LNCaP clone FGC (cell line): ENCODE measurements at places on chromosomes 7 and 10.
A peak's percentile ranks its signal among the peaks of the same experiment; 100 is the strongest.

- no peak for DNase-seq
Observed at GRCh38 chr10:33826186-33826585, 491.7 kb upstream of the NRP1 start.

DNA sequence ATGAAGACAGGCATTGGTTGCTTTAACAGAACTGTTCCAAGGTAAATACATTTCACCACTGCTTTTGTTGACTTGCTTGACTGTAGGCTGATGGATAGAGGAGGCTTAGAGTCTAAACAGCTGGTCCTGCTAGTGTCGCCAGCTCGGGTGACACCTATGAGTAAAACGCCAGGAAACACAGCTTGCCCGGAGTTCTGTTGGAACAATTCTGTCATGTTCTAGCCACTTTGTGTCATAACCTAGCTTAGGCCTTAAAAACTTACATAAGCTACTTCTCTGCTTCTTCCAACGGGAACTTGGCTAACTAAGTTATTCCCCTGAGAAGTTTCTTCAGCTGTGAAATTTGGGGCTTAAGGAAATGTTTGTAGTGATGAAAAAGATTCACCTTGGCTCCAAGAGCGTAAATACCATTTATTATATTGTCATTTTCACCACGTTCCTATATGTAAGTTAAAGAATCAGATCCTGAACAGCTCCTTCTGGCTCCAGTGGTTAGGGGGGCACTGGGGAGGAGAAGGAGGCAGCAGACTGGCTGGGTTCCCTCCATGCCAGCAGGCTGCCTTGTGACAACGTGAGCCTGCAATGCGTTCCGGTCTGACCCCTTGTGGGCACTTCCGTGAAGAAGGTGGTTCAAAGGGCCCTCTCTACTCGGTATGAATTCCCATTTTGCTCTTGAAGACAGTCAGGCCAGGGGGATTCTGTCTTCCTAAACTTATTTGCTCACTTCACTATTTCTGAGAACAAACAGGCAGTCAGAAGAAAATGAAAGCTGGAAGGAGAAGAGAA, 253.2 kb downstream of the BMPER start:
- peak; percentile 38 for DNase-seq

GRCh38 chr7:107593025-107593410, 13.0 kb downstream of the BCAP29 start:
- no peak for DNase-seq

- DNase-seq, result no peak
Observed at GRCh38 chr10:57038531-57038930, 677.5 kb upstream of the ZWINT start.

DNA sequence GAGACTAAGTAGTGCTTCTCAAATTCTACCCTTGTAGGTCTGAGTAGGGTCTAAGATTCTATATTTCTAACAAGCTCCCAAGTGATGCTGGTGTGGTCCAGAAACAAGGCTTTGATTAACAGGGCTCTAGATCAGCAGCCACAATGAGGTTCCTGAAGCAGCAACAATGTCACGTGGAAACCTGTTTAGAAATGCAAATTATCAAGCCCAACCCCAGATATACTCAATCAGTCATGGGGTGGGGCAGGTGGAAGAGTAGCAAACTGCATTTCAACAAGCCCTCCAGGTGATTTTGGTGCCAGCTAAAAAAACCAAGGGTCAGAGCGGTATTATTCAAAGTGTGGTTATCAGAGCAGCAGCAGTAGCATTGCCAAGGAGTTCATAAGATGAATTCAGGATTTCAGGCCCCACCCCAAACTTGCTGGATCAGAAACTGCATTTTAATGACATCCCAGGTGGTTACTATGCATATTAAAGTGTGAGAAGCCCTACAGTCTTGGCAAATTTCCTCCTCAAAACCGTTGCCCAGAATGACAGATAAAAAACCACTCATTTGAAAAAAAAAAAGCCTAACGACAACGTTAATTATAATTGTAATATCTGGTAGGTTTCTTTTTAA, 199.2 kb downstream of the AHR start:
- no peak for DNase-seq

DNA sequence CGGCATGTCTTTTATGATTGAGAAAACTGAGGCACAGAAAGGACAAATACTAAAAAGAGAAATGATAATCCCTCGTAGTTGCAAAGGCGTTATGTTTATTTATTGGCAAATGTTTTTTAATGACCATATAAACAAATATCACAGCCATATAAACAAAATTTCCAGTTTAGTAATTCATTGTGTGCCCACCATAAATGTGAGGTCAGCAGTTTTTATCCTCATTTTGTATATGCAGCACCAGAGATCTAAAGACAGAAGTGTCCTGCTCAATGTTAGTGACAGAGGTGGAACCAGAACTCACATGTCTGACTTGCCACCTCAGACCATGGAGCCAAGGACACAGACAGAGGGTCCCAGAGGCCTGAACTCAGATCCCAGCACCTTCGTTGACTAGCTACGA, 14.1 kb downstream of the CNNM1 start:
- no peak for DNase-seq

DNA sequence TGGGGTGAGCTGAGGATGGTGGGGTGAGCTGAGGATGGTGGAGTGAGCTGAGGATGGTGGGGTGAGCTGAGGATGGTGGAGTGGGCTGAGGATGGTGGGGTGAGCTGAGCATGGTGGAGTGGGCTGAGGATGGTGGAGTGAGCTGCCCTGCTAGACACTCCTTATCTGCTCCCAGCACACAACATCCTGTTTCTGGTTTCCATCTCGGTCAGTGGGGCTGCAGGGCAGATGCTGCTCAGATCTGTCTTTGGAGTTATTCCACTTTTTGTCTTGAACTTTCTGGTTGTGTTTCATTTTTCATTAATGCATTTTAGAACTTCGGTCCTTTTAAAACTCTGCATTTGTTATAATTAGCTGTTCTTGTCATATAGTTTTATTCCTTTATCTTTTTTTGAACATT, 67.9 kb upstream of the ANTXRL start:
- no peak for DNase-seq

GRCh38 chr7:88789480-88790064, 6.0 kb downstream of the TEX47 start:
- DNase-seq, result peak; percentile 7

DNA sequence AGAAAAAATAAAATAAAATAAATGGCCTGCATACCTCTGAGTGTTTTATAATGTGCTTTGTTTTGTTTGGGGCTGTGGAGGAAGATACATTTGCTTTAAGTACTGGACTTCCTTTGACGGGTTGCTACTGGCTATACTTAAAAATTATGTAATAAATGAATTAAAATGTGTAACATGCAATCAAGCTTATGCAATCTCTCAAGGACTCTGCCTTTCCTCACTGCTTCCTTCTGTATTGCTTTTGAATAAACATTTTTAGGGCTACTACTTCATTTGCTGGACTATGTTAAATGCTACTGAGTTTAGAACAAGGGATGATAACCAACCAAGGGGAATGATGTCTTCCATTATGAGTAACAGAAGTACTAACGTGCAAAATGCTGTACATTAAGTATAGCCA, 91.6 kb downstream of the ETV1 start:
- DNase-seq, result no peak

- DNase-seq, result no peak
Observed at GRCh38 chr7:151865070-151865670, 11.7 kb downstream of the PRKAG2 start.

GRCh38 chr7:125661006-125661405, 731.4 kb upstream of the POT1 start:
- no peak for DNase-seq

DNA sequence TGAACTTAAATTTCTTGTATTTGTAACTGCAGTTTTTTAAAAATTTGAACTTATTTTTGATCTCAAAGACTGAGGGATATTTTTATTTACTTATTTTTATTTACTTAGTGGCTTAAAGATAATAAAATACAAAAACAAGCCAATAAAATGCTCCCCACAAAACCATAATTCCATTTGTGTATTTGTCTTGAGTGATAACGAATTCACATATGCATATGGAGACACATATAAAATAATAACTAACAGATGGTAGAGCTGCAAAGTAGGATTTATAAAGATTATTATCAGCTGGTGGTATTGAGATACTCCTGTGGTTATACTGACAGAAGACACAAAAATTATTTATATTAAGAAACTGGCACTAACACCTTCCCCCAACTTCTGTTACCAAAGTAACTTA, 90.2 kb upstream of the RPA3 start:
- peak; percentile 62 for DNase-seq

GRCh38 chr10:24505759-24506158, 217.9 kb downstream of the ARHGAP21 start:
- no peak for DNase-seq

- DNase-seq, result peak; percentile 17
Observed at GRCh38 chr10:13099666-13100348, at the start of gene OPTN. OPTN (plus strand) TSS chr10:13100163; CDS start chr10:13109123, 8,960 bp downstream.

- no peak for DNase-seq
Observed at GRCh38 chr7:107810626-107811025, 7.6 kb upstream of the SLC26A3 start.

GRCh38 chr10:79243181-79244067, 103.8 kb upstream of the PPIF start:
- DNase-seq, result no peak

DNA sequence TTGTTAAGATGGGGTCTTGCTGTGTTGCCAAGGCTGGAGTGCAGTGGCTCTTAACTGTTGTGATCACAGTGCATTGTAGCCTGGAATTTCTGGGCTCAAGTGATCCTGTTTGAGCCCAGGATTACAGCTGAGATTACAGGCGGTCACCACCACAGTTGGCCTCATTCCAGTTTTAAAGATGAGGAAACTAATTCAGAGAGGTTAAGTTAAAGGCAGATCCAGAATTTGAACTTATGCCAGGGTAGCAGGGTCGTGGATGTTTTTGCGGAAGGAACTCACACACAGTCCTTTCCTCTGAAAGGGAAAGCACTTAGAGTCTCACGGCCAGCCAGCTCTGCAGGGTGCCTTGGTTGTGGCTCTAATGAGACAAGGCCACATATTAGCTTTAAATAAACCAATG, 84.7 kb downstream of the MMRN2 start:
- no peak for DNase-seq

GRCh38 chr7:116305485-116306408, 95.4 kb downstream of the TES start:
- DNase-seq, result no peak

DNA sequence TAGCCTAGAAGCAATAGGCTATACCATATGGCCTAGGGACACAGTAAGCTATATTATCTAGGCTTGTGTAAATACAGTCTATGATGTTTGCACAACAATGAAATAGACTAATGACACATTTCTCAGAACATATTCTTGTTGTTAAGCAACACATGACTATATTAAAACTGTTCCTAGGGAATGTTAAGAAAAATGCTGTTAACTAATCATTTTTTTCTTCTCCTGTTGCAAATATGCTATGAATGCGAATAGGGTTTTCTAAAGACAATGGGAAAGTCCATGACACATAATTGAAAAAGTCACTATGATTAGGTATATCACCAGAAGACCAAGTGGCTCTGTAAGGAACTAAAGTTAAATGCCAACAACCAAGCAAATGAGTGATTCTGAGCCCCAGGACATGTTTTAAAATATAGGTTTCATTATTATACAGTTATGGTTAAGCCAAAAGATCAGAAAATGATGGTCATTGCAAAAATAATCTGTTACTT, 454.0 kb upstream of the SORCS1 start:
- peak; percentile 37 for DNase-seq

DNA sequence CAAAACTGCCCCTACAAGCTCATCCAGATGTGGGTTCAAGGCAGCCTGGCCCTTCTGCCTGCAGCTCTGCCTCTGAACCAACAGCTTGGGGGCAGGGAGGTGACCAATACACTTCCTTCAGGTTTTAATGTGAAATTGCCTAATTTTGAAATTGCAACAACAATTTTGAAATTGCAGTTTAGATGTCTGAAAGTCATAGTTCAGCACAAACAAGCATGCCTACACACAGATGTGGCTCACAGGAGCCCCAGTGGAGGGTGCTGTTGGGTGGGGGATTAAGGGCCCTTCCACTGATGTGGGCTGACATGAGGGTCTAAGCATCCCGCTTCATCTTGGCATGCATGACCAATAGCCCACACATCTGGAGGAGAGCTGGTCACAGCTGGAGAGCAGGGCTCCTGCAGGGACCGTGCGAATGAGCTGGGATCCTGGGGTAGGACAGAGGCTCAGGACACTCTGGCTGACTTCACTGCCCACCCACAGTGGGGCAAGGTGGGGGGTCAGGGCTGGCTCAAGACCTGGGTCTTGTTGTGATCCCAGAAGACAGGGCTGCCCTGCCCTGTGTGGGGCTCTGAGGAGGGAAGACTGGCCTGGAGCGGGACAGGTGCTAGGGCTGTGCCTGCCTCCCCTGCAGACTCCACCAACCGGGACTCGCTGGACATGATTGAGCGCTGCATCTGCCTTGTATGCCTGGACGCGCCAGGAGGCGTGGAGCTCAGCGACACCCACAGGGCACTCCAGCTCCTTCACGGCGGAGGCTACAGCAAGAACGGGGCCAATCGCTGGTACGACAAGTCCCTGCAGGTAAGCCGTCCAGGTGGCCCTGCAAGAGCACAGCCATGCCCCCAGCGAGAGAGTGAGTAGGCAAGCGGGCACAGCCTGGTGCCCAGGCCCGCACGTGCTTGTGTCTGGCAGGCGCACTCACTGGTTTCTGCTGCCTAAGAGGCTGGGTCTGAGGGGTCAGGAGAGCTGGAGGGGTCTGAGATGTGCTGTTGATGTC, 32.3 kb downstream of the CHAT start:
- no peak for DNase-seq

GRCh38 chr10:15585303-15585715, 134.4 kb downstream of the ITGA8 start:
- peak; percentile 26 for DNase-seq

GRCh38 chr7:105759670-105760550, 116.5 kb downstream of the ATXN7L1 start:
- DNase-seq, result peak; percentile 30

DNA sequence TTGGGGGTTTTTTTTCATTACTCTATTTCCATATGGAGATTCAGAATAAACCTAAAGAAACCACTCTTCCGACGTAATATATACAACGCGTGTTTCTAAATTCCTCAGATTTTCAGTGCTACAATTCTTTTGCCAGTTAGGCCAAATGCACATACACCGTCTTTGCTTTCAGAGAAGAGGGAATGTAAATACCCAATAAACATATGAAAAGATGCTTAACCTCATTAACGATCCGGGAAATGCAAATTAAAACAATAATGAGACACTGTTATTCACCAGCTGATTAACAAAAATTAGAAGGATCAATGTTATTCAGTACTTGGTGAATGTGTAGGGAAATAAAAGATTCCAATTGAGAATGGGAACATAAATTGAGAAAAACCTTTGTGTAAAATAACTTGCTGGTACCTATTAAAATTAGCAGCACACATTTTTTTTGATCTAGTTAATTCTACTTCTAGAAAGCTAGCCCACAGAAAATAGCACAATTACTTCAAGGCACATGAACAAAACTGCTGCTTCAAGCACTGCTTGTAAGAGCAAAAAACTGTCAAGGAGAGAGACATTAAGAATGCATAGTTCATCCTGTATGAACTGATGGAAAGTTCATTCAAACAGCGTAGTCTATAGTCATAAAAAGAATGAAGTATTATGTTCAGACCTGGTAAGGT, 56.7 kb downstream of the FGFR2 start:
- DNase-seq, result no peak
